ENCODE measurements at places on chromosomes 1 and 21. TPM values are rescaled to one million over a fixed set of nuclear protein-coding genes. Genes with fewer than 3 reads are reported as not detected.

The EFNA1 gene
- 1.00 TPM for total RNA-seq

The PTCH2 gene
- 3.2 TPM for total RNA-seq

DNA sequence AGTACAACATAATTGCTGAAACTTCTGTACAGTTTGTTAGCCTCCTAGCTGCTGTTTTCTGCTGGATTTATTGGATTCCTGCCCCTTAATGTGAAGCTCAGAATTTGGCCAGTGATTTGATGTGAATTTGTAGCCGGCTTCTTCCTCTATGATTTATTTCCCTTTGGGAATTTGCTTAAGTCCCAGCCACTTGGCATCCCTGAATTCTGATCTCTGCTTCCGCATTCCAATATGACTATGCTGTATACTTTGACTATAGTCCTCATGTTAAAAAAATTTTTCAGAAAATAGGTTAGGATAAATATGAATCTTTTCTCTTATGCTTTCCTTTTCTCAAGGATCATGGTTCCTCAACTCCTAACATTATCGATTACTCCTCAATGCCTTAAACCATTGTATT is 12.4 kb upstream of the LRIF1 start:
- H3K27me3 ChIP-seq = peaks cover 57% of the 10 kb centered on the region
- H3K4me3 ChIP-seq = no peak overlapping the region
- DNase-seq = no peak
- no peak overlapping the region for H3K27ac ChIP-seq

DNA sequence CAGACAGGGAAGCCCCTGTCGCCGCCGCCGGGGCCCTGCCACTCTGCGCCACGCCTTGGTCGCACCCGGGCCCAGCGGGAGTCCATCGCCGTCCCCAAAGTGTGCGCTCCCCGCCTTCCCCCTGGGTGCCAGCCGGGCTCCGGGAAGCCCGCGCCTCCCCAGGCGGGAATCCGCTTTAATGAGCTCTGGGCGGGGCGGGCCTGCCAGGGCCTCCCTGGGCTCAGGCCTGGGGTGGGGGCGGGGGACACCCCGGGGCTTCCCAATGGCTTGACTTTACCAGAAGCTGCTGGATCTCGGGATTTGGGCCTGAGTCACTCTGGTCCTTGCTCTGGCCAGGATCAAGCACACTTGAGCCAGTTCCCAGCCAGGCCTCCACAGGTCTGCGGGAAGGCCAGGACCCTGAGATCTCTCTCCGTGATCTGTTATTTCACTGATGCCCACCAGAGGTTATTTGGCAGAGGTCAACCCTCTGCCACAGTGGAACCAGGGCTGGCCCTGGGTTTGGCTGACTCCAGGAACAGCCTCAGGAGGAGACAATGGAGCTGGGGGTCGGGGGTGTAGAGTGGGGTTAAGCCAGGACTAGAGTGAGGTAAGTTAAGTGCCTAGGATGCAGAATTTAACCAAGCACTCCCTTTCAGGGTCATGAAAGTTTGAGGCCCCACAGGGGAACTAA is 178.4 kb upstream of the EDN2 start:
- H3K27me3 ChIP-seq = no peaks in the 10 kb centered on the region
- no peak for DNase-seq
- peak overlapping the region; percentile 35 for H3K4me3 ChIP-seq
- peaks cover 3% of the 10 kb centered on the region for H3K36me3 ChIP-seq

GRCh38 chr1:160419838-160420169 is 19.4 kb downstream of the VANGL2 start:
- no peaks in the 10 kb centered on the region for H3K27me3 ChIP-seq
- no peak overlapping the region for H3K4me3 ChIP-seq
- H3K27ac ChIP-seq = no peak overlapping the region
- no peaks in the 10 kb centered on the region for H3K36me3 ChIP-seq

DNA sequence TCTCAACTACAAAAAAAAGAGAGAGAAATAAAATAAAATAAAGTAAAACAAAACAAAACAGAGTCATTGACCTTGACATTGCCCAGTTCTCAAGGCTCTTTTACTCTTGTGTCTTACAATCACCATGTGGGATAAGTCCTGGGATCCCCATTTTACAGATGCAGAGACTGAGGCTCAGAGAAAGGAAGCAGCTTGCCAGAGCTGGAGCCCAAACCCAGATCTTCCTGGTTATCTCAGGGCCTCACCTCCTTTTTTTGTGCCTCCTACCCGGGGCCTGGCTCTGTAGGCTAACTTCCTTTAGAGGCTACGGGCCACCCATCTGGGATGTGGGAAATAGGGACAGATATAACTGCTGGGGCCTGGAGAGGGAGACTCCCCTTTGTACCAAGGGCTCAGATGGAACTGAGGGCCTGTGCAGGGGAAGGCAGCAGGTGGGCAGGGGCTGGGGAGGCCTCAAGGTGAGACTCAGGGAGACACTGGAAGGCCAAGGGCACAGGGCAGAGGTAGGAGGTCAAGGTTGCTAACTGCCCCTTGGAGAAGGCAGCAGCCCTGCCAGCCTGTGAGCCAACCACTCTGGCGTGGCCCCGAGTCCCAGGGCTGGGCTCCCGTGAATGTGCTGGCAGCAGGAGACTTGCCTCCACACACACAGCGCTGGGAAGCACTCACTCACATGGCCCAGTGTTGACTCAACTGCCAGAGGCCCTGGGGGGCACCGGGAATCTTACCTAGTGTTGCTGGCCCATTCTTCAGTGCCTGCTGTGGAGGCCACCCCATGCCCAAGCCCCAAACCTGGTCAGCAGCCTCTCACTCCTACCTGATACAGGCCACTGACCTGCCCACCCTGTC is 6.5 kb upstream of the ECE1 start:
- H3K4me1 ChIP-seq = peaks cover 89% of the 10 kb centered on the region
- peak overlapping the region; percentile 95 for H3K27ac ChIP-seq
- DNase-seq = no peak
- H3K36me3 ChIP-seq = peaks cover 4% of the 10 kb centered on the region
- H3K4me3 ChIP-seq = peak overlapping the region; percentile 10

- peaks cover under 1% of the 10 kb centered on the region for H3K27me3 ChIP-seq
Observed at GRCh38 chr1:223102797-223103533, 40.1 kb downstream of the TLR5 start.

GRCh38 chr1:119226321-119226720 is 85.9 kb upstream of the WARS2 start:
- no peaks in the 10 kb centered on the region for H3K27me3 ChIP-seq
- H3K4me3 ChIP-seq = no peak overlapping the region
- peaks cover 9% of the 10 kb centered on the region for H3K4me1 ChIP-seq
- no peak for DNase-seq

Data from activated T-cell treated with anti-CD3 and anti-CD28 coated beads, Interleukin-2, amount 50 U/mL, for 72 hours (primary cell).